Activated T-helper 17 cell treated with anti-CD3 and anti-CD28 coated beads, Interleukin-2, amount 50 U/mL, for 72 hours (primary cell): ENCODE measurements at places on chromosomes 4 and X. TPM values are rescaled to one million over a fixed set of nuclear protein-coding genes. Genes with fewer than 3 reads are reported as not detected.

DNA sequence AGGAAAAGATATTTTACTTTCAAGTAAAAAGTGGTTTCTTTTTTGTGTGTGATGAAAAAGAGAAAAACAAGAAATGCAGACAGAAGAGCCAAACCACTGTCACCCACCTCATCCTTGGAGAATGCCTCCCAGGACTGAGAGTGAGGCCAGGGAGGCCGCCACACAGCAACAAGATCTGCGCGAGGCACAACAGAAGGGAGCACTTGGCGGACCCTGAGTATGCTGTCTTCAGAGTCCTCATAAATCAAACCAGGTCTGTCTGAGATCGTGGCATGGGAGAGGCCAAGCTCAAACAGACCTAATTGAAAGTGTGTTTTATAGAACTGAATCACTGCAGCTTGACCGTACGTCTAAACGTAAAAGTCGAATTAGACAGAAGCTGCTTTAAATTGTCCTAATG is 134.3 kb upstream of the VCX2 start:
- ATAC-seq = no peak

GRCh38 chr4:46123913-46124755 is at the start of gene GABRG1:
TSS of gene GABRG1 (minus strand) at chr4:46124054. CDS start at chr4:46123913, 141 bp downstream.
- ATAC-seq = no peak

GRCh38 chrX:80879916-80880315 is 70.2 kb upstream of the BRWD3 start:
- ATAC-seq = no peak

DNA sequence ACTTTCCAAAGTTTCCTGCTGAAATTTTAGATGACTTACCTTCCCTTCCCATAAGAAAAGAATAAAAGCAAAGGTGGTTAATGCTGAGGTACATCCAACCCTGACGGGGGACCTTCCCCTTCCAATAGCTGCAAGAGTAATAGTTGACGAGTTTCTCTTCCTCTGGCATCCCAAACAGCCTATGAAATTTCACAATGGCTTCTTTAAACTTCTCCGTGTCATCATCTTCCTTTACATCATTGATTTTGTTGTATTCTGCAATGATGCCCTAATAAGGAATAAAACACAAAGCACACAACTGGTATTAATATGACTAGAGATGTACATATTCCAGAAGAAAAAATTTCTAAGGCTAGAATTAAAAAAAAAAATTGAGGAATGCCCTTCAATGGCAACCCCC is 76.6 kb downstream of the TBC1D9 start:
- ATAC-seq = no peak

DNA sequence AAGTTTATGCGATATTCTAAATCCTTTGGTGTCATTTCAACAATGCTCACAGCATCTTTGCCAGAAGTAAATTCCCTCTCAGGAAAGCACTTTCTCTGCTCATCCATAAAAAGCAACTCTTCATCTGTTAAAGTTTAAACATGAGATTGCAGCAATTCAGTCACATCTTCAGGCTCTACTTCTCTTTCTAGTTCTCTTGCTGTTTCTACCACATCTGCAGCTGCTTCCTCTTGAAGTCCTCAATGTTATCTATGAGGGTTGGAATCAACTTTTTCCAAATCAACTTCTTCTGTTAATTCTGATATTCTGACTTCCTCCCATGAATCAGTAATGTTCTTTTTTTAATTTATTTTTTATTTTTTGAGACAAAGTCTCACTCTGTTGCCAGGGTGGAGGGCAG is 100.9 kb downstream of the LCORL start:
- no peak for ATAC-seq

The GPR119 gene
- not detected for total RNA-seq

GRCh38 chr4:8215641-8216442 is 16.8 kb downstream of the SH3TC1 start:
- ATAC-seq = no peak

The GC gene
- total RNA-seq = not detected

GRCh38 chr4:69066945-69067344 is 29.3 kb upstream of the UGT2B7 start:
- ATAC-seq = no peak
